Natural killer cell (primary cell): ENCODE measurements at places on chromosomes 5 and 9.

- no peaks in the 10 kb centered on the region for H3K27me3 ChIP-seq
- H3K36me3 ChIP-seq: no peaks in the 10 kb centered on the region
- no peaks in the 10 kb centered on the region for H3K4me1 ChIP-seq
- DNase-seq: no peak
Measured at GRCh38 chr9:122192261-122192875, 32.7 kb downstream of the MORN5 start.

DNA sequence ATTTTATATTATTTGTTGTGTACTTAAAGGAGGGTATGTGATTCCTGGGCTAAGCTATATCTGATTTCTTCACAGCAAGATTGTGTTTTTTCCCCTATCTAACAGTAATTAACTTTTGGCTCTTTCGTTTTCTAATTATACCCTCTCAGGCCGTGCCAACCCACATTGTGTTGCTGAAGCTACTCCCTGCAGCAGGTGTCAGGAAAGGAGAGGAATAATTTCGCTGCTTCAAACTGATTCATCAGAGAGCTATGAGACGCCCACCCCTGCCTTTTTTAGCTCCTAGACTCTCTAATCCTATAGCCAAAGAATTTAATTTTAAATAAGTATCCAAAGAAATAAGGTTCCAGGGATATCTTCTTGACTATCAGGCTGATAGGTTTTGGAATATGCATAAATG lies 3.8 kb downstream of the CAVIN4 start:
- no peaks in the 10 kb centered on the region for H3K4me1 ChIP-seq
- DNase-seq: no peak
- H3K36me3 ChIP-seq: no peaks in the 10 kb centered on the region
- no peak overlapping the region for H3K4me3 ChIP-seq

- no peak overlapping the region for H3K4me3 ChIP-seq
- no peak for DNase-seq
- H3K4me1 ChIP-seq: no peaks in the 10 kb centered on the region
Measured at GRCh38 chr9:73202980-73203379, 51.3 kb downstream of the ANXA1 start.

DNA sequence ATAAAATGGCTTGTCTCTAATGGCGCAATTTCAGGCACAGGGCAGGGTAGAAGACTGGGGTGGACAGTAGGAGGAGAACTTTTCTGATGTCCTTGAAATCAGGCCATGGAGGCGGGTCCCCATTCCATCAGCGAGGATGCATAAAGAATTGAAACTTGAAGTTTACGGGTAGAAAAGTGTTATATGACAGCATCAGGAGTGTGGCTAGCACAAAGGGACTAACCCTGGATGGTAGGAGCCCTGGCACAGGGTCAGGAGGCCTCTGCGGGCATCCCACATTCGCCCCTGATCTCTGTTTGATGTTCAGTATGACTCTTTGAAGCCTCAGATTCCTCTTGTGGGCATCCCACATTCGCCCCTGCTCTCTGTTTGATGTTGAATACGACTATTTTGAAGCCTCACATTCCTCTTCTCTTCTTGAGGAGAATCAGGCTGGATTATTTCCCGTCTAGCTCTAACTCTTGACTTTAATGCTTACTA lies 94.8 kb upstream of the ADRA1B start:
- no peak overlapping the region for H3K4me3 ChIP-seq
- DNase-seq: no peak
- no peaks in the 10 kb centered on the region for H3K36me3 ChIP-seq
- H3K27me3 ChIP-seq: no peaks in the 10 kb centered on the region
- no peaks in the 10 kb centered on the region for H3K4me1 ChIP-seq
- H3K27ac ChIP-seq: no peak overlapping the region

GRCh38 chr5:6676702-6677101 lies 36.5 kb upstream of the TENT4A start:
- H3K36me3 ChIP-seq: no peaks in the 10 kb centered on the region
- H3K4me3 ChIP-seq: no peak overlapping the region
- H3K27ac ChIP-seq: no peak overlapping the region
- no peak for DNase-seq
- no peaks in the 10 kb centered on the region for H3K27me3 ChIP-seq
- H3K4me1 ChIP-seq: no peaks in the 10 kb centered on the region

DNA sequence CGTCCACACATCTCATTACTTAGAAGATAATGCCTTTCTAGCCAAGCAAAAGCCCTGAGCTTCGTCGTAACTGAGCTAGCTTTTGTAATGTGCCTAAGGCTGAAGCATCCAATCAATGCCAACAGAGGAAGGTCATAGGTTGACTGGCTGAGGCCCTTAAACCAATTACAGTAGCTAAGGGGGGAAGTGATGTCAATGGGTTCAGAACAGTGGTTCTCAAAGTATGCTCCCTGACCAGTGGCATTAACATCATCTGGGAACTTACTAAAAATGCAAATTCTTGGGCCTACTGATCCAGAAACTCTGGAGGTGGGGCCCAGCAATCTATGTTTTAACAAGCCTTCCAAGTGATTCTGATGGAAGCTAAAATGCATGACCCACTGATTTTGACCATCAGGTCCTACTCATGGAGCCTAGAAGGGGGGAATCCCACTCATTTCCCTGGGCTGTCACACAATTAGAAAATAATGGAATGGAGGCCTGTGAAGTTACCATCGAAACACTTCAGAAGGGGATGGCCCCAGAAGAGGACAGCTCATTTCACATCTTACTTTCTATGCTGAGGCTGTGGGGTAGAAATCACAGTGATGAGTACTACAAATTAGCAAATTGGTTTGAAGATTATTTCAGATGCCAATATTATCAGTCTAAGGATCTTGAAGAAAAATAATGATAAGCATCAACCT lies 4.8 kb upstream of the VLDLR start:
- H3K27ac ChIP-seq: no peak overlapping the region
- H3K27me3 ChIP-seq: peaks cover 2% of the 10 kb centered on the region
